ENCODE measurements at places on chromosomes 5 and 9.

GRCh38 chr9:1878811-1879210 lies 136.3 kb upstream of the SMARCA2 start:
- DNase-seq = no peak

DNA sequence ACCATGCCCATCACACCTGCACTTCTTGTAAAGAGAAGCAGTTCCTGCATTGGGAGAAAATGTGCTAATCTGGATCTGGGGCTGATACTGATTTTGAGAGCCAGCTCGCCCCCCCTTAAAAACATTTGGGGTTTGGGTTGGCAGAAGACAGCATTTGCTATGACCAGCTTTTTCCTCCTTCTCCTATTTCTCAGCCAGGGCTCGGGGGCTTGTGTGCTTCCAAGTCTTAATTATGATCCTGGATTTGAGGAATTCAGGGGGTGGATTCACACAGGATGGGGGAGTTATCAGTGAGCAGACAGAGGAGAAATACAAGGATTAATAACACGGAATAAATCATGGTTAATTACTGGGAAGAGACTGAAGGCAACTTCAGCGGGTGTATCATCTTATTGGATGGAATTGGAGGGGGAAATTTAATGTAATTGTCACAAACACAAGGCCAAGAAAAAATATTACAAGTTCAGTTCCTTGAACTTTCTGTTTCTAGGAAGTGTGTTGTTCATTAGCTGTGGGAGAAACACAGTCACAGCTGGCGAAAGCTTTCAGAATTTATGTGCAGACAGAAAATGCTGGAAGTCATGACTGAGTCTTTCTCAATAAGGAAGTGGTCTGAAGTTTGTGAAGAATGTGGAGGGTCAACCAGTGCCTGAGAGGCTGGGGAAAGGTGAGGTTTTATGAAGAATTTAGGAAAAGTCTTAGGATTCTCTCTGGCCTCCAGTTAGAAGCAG lies 15.3 kb downstream of the C9orf152 start:
- no peak for DNase-seq

GRCh38 chr9:134177624-134178393 lies 13.4 kb upstream of the RNU6ATAC start:
- DNase-seq = no peak

DNA sequence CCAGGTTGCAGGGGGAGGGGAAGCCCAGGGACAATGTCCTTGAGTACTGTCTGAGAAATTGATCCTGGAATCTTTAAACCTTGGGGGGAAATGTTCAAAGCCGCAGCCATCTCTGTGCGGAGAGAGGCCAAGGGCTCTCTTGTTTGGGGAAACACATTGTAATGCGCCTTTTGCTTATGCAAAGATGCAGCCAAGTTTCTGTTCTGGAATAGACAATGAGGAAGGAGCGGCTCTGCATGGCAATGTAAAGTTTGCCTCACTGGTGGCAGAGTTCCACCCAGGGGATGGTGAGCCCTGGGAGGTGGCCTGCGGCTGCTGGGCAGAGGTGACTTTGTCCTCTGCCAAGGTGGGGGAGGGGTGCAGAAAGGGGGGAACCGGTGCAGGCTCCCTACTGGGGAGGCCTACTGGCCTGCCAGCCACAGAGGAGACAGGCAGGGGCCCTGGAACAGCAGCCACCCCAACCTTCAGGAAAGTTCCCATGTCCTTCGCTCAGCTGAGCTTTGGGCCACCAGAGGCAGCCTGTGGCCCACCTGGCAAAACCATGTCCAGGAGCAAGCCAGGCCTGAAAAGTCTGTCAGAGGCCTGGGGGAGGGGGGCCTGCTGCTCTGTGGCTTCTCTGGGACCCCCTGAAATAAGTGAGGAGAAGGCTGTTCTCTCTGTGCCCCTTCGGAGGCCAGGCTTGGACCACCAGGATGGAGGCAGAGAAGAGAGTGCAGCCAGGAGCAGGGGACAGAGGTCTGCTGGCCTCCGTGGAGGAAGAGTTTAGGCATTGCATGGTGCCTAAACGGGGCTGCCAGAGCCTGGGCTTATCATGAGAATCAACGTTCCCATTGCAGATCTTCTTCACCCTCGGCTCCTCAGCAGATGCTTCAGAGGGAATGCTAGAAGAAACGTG lies 127.8 kb downstream of the ZNF354C start:
- DNase-seq = no peak

GRCh38 chr5:31186672-31187267 lies 6.7 kb upstream of the CDH6 start:
- DNase-seq = no peak

DNA sequence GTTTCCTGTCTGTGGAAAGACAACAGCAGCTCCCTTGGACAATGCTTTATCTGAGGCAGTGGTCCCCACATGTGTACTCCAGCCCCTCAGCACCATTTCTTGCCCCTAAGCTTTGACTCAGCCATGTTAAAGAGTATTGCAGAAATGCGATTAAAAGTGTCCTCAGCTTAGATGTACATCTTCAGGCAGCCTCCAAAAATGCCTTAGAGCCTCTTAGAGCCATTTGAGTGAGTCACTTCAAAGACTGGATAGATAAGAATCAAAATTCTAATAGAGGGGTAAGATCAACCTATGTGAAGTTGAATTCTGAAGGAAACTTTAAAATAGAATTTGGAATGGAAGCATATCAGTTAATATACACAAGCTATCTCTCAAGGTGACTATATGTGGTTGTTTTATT lies 296.3 kb downstream of the ADAMTS6 start:
- DNase-seq = no peak

- no peak for DNase-seq
Measured at GRCh38 chr5:119476341-119476740, 24.0 kb downstream of the HSD17B4 start.

DNA sequence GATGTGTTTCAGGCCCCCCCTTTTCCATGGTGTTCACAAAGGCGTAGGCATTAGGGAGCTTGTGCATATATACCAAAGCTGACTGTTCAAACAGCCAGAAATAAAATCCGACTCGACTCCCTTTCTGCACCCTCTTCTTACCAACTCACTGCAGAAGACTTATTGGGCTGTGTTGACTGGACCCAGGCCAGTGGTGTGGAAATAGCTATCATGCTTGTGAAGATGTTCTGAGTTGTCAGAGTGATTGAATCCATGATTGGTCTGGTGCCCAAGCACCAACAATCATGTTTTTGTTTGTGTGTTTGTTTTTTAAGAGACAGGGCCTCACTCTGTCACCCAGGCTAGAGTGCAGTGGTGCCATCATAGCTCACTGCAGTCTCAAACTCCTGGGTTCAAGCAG lies 21.6 kb downstream of the TJP2 start:
- no peak for DNase-seq

- no peak for DNase-seq
Measured at GRCh38 chr9:2233274-2233673, 218.1 kb downstream of the SMARCA2 start.

DNA sequence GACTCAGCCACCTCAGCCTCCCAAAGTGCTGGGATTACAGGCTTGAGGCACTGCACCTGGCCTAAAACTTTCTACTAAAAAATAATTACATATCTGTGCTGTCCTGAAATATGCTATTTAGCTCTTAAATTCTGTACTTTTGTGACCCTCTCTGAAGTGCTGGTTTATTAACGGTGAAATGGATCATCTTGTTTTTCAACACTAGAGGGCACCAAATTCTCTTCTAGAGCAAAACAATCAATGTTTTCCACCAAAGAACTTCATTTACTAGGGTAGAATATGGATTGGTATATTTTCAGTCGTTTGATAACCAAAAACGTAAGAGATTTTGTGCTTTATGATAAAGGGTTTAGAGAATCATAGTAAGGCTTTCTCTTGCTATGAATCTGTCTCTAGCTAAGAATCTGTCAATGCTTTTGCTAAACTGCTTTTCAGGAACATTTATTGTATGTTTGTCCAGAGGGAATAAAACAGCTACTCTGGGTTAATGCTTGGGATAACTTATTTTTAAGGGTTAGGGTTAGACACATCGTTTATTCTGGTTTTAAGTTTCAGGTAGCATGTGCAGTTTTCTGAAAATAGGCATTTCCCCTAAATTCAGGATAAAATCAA lies 63.6 kb downstream of the RNF180 start:
- no peak for DNase-seq

- no peak for DNase-seq
Measured at GRCh38 chr9:134419684-134420076, 93.4 kb downstream of the RXRA start.

GRCh38 chr5:117149312-117149711 lies 574.7 kb upstream of the SEMA6A start:
- no peak for DNase-seq

- peak; percentile 61 for DNase-seq
Measured at GRCh38 chr9:109401169-109401989, 80.5 kb upstream of the EPB41L4B start.

DNA sequence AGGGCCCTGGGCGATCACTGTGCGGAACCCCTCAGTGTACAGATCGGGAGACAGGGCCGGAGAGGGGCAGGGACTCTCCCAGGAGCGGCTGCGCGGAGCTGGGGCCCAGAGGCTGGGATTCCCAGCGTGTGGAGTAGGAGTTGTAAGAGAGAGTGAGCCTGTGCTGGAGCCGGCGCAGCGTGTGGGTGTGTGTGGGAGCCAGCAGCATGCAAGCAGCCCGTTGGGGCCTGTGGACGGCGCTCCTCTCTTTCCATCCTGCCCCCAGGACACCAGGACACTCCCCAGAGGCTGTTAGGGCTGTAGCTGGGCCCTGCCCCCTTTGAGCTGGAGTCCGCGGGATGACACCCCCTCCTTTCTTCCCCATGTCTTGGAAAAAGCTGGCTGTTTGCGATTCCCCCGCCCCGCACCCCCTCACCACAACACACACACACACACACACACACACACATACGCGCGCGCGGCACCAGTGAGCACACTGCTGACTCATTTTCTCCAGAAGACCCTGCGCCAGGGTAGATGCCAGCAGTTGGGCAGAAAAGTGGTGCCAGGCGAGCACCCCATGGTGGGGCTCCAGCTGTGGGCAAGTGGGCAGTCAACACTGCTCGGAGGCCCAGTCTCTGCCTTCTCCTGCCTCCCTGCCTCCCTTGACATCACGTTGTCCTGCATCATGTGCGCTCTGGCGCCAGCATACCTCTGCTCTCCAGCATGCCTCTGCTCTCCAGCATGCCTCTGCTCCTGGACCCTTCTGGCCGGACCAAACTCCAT lies 1.5 kb downstream of the COL27A1 start:
- peak; percentile 47 for DNase-seq

DNA sequence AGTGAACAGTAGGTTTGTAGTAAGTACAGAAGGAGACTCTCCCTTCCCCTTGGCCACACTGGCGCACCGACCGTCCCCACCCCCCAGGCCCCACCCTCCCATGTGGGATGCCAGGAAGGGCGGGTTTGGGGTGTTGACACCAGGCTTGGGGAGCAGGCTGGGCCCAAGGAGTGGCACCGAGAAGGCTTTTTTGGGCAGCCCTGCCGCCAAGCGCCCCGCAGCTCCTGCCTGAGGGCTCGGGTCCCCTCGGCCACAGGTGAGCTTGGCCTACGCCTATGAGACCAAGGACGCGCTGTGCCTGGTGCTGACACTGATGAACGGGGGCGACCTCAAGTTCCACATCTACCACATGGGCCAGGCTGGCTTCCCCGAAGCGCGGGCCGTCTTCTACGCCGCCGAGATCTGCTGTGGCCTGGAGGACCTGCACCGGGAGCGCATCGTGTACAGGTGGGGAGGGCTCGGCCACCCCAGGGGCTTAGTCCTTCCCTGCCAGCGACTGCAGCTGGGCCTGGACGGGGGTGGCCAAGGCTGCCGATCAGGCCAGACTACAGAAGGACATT lies 7.3 kb downstream of the GRK6 start:
- no peak for DNase-seq

GRCh38 chr5:128009403-128009802 lies 74.2 kb upstream of the SLC12A2 start:
- no peak for DNase-seq

DNA sequence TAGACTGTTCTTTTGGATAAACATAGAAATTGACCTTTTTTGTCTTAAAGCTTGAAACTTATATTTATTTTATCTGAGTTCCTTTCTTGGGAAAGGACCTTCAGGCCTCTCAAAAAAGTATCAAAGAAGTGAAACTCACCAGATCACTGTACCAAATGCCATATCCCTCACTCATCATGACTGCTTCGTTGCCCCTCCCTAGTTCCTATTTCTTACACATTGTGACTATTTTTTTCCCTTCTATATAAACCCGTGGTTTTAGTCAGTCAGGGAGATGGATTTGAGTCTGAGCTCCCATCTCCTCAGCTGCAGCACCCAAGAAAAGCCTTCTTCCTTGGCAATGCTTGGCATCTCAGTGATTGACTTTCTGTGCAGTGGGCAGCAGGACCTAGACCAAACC lies 129.4 kb downstream of the LPAR1 start:
- DNase-seq = no peak

DNA sequence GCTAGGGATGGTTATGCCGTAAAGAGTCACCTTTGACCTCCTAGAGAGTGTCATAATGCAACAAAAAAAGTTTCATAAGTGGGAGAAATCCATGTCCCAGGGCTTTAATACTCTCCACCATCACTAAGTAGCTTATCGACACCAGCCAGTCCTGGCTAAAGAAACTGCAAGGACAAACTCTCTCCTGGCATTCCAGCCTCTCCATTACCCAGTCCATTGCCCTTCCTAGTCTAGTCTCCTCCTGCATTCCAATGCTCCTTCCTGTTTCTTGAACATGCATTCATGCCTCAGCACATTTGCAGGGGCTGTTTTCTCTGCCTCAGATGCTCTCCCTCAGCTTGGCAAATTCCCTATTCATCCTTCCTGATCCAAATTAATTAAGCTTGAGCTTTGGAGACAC lies 364.1 kb downstream of the BRINP1 start:
- DNase-seq = no peak

- no peak for DNase-seq
Measured at GRCh38 chr5:94715768-94716167, 97.3 kb downstream of the SLF1 start.

GRCh38 chr5:173563246-173563645 lies 53.2 kb downstream of the BOD1 start:
- no peak for DNase-seq

DNA sequence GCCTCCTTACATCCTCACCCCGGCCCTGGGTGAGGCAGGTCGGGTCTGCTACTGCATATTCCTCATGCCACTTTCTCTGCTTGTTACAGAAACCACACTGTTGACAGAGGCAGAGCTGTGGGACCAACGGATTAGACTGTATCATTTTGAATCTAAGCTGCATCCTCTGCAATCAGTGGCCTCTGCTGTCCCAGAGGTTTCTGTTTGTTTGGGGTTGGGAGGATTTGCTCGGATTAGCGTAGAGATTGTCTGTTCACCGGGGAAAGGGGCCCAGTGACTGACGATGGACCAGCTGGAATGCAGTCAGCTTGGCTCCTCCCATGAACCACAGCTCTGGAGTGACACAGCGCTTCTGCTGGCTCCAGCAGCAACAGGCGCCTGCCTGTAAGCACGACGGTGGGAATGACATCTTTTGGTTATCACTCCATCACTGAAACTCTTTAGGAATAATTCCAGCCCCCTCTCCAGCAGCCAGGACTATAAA lies 37.3 kb upstream of the ADRA1B start:
- DNase-seq = peak; percentile 52

DNA sequence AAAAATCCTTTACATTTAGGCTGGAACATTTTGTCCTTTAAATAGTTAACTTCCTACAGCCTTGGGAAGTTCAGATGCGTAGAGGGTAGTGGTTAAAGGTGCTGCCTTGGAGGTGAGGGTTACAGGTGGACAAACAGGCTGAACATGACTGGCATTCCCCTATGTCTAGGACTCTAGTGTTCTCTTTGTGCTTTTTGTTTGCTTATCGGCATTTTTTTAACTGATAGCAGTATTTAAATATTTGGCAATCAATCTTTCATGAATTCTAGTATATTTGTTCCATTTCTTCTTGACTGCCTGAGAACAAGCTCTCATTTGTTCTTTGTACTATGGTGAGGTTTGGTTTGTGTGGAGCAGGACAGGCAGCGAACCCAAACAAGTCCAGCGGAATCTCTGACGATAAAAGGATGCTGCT lies 307.6 kb downstream of the CTNND2 start:
- DNase-seq = no peak

All from mesothelial cell of epicardium (in vitro differentiated cells).